ENCODE measurements at places on chromosomes 7 and 10. TPM values are rescaled to one million over a fixed set of nuclear protein-coding genes. Genes with fewer than 3 reads are reported as not detected.
A peak's percentile ranks its signal among the peaks of the same experiment; 100 is the strongest.

DNA sequence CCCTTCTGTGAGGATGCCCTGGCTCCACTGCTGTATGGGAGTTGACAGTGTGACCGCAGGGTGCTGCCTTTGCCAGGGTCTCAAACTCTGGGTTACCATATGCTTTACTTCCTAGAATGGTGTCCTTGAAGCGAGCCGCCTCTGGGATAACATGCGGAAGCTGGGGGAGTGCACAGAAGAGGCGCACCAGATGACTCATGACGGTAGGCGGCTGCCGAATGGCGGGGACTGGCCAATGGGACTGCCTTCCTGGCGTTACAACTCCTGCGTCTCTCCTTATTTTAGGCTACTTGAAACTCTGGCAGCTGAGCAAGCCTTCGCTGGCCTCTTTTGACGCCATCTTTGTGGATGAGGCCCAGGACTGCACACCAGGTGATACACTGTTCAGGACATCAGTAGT is 27.3 kb downstream of the FBH1 start:
- H3K4me1 ChIP-seq: no peaks in the 10 kb centered on the region
- no peaks in the 10 kb centered on the region for H3K27me3 ChIP-seq
- H3K36me3 ChIP-seq: peaks cover 16% of the 10 kb centered on the region
- no peak for DNase-seq

- no peak overlapping the region for H3K4me3 ChIP-seq
- H3K27ac ChIP-seq: no peak overlapping the region
- no peak for DNase-seq
- H3K27me3 ChIP-seq: no peaks in the 10 kb centered on the region
- H3K36me3 ChIP-seq: no peaks in the 10 kb centered on the region
Observed at GRCh38 chr7:49700841-49701240, 72.6 kb upstream of the VWC2 start.

DNA sequence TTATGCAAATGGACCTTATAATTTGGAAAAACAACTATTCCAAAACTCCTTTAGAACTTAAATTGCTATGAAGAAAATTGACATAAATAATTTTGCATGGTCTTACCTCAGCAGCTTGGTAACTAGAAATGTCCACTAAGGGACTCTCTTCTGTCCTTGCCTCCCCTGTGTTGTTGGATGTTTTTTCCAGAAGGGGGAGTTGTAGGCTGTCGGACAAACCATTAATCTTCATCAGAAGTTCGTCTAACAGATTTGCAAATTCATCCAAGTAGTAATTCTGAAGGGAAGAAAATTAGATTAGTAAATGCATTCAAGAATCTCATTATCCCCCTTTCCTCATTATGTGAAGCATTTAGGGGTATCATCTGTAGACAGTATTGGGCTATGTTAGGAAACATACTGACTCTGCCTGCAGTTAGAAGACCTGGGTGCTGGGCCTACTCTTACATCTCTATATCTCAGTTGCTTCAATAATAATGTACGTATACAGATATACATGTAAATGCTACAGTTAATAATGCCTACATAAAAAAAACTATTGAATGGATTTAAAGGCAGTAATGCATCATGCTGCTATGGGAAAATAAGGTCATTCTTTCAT is 155.6 kb downstream of the PKD1L1 start:
- H3K27ac ChIP-seq: no peak overlapping the region
- peak; percentile 25 for DNase-seq

- DNase-seq: peak; percentile 65
- H3K4me1 ChIP-seq: peaks cover 67% of the 10 kb centered on the region
- peaks cover 3% of the 10 kb centered on the region for H3K27me3 ChIP-seq
- H3K36me3 ChIP-seq: peaks cover 35% of the 10 kb centered on the region
- H3K27ac ChIP-seq: peak overlapping the region; percentile 81
- H3K4me3 ChIP-seq: peak overlapping the region; percentile 68
Observed at GRCh38 chr10:74502963-74503608, 323.3 kb upstream of the KAT6B start.

GRCh38 chr7:105600720-105601550 is 19.6 kb upstream of the EFCAB10 start:
- H3K4me3 ChIP-seq: no peak overlapping the region
- H3K36me3 ChIP-seq: no peaks in the 10 kb centered on the region
- DNase-seq: no peak
- no peak overlapping the region for H3K27ac ChIP-seq

DNA sequence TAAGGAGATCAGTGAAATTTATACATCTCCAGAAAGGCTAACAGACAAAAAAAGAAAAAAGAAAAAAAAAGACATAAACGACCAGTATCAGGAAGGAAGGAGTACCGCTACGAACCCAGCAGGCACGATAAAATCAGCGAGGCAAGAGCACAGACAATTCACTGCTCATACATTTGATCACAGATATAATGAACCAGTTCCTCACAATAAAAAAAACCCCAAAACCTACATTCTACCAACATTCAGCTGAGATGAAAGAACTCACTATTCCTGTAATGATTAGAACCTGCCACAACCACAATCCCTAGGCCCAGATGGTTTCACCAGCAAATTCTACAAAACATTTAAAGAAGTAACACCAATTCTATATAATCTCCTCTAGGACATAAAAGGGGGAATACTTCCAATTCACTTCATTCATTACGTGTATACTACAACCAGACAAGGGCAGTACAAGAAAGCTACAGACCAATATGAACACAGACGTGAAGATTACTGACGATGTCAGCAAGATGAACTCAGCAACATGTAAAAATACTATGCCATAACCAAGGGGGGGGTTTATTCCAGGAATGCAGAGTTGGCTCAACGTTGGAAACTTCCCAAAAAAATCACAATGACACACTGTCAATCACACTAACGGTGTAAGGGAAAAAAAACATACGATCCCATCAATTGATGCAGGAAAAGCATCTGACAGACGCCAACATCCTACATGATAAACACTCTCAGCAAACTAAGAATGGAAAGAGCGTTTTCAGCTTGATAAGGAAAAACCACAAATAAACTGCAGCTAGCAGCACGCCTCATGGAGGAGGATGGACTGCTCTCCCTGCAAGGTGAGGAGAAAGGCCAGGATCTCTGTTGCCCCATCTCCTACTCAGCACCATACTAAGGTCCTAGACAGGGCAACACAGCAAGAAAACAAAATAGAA is 256.2 kb downstream of the ELFN1 start:
- H3K36me3 ChIP-seq: no peaks in the 10 kb centered on the region
- H3K4me1 ChIP-seq: peaks cover 18% of the 10 kb centered on the region
- no peak overlapping the region for H3K4me3 ChIP-seq
- peaks cover 3% of the 10 kb centered on the region for H3K27me3 ChIP-seq
- DNase-seq: no peak
- no peak overlapping the region for H3K27ac ChIP-seq

DNA sequence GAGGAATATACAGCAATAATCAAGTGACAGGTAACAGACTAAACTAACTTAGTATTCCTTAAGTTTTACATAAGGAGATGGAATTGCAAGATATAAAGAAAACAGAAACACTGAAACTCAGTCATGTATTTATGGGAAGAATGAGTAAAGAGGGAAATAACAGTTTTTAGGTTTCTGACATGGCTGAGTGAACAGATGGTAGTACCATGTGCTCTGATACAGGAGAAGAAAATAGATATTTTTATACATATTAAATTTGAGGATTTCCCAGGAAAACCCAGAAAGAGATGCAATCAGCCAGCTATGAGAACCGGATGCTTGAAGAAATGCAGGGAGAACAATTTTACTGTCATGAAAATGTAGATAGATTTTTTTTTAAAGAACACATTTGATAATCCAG is 669.5 kb upstream of the GRM3 start:
- no peak overlapping the region for H3K27ac ChIP-seq
- no peak overlapping the region for H3K4me3 ChIP-seq
- H3K4me1 ChIP-seq: no peaks in the 10 kb centered on the region
- H3K27me3 ChIP-seq: no peaks in the 10 kb centered on the region

DNA sequence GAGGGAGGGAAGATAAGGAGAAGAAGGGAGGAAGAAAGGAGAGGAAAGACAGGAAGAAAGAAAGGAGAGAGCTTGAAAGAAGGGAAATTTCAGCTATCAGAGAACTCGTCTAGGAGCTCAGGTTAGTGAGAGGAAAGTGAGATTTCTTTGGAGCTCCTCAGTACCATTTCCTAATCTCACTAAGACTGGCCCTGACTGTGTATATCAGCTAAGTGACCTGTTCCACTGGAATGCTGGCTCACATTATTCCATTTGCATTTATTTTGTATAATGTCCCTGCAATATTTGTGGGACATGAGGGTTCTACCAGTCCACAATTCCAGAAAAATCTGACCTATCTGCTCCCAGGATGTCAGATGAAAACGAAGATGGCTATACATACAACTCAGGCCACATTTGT is 114.7 kb upstream of the CELF2 start:
- no peak overlapping the region for H3K4me3 ChIP-seq
- H3K27me3 ChIP-seq: peaks cover 2% of the 10 kb centered on the region
- H3K36me3 ChIP-seq: no peaks in the 10 kb centered on the region
- no peak overlapping the region for H3K27ac ChIP-seq
- no peaks in the 10 kb centered on the region for H3K4me1 ChIP-seq

GRCh38 chr7:48112401-48113165 is 23.5 kb downstream of the UPP1 start:
- peak; percentile 60 for DNase-seq
- H3K4me1 ChIP-seq: peaks cover 53% of the 10 kb centered on the region
- peak overlapping the region; percentile 29 for H3K27ac ChIP-seq
- H3K36me3 ChIP-seq: no peaks in the 10 kb centered on the region
- H3K4me3 ChIP-seq: peak overlapping the region; percentile 32

The CYREN gene
- total RNA-seq: 29.1 TPM
